Neural progenitor cell (in vitro differentiated cells): ENCODE measurements at places on chromosomes 1 and 21. TPM values are rescaled to one million over a fixed set of nuclear protein-coding genes. Genes with fewer than 3 reads are reported as not detected.

The LAD1 gene
- total RNA-seq, result 0.34 TPM in 1 of 2 replicates, not detected in the other

DNA sequence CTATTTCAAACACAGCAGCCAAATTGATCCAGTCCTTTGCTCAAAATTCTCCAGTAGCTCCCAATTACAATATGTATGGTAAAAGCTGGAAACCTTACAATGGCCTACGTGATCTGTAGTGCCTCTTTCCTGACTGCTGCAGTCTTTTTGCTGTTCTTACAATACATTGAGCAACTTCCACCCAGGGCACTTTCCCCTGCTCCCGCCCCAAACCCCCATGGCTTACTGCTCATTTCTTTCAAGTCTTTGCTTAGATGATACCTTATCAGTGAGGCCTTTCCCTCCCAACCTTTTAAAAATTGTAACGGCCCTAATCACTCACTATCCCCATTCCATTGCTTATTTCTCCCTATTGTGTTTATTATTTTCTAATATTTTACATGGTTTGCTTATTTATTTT lies 43.9 kb upstream of the APOBEC4 start:
- DNase-seq, result no peak

- peak; percentile 85 for DNase-seq
Observed at GRCh38 chr1:216600730-216601609, 122.3 kb downstream of the ESRRG start.

- DNase-seq, result peak; percentile 5
Observed at GRCh38 chr1:221908573-221908972, 166.7 kb upstream of the DUSP10 start.

The SMIM1 gene
- 9.1 TPM in 1 of 2 replicates, not detected in the other for total RNA-seq

The OR14I1 gene
- not detected in 2 replicates for total RNA-seq

DNA sequence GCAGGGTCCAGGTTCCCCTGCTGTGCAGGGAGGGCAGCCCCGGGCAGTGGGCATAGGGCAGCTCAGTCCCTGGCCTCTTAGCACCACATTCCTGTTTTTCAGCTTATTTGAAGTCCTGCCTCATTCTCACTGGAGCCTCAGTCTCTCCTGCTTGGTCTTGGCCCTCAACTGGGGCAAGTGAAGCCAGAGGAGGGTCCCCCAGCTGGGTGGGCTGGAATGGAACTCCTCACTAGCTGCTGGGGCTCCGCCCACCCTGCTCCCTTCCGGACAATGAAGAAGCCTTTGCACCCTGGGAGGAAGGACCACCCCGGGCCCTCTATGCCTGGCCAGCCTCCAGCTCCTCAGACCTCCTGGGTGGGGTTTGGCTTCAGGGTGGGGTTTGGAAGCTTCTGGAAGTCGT lies 32.8 kb upstream of the LHX4 start:
- DNase-seq, result no peak
